ENCODE measurements at places on chromosomes 4 and X. TPM values are rescaled to one million over a fixed set of nuclear protein-coding genes. Genes with fewer than 3 reads are reported as not detected.

Gene TMSB15A
- total RNA-seq = not detected

Gene NONO
- 171 TPM for total RNA-seq

Gene MSX1
- total RNA-seq = 31.4 TPM

Gene PPP4R3C
- total RNA-seq = not detected

DNA sequence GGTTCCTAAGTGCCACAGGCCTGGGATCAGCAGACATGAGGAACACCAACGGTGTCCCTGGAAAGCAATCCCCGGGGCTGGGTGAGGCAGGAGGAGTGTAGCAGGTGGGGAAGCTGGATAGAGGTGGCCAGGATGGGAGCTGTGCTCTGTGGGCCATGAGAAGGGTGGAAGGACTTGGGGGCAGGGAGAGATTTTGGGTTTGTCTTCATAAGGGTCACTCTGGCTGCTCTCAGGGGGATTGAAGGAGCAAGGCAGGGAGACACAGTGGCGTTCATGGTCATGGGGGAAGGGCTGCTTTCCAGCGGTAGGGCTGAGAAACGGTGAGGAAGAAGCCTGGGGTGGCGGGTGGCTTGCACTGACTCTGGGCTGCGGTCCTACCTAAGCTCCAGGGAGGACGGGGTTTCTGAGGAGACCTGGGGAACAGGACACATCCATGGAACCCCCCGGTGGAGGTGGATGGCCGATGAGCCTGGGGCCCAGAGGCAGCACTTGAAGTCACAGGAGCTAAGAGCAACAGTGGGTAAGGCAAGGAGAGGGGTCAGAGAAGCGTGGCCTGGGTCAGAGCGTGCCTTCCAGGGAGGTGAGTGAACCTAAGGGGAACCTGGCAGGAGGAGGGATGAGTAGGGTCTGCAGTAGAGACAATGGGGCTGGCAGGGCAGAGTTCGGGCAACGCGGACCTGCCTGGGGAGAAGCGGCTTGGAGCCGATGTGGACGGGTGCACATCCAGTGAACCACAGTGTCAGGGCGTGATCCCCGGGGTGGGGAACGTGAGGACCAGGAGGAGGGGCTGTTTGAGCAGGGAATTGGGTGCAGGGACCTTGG, 12.4 kb upstream of the CTBP1 start:
- peak; percentile 77 for DNase-seq

DNA sequence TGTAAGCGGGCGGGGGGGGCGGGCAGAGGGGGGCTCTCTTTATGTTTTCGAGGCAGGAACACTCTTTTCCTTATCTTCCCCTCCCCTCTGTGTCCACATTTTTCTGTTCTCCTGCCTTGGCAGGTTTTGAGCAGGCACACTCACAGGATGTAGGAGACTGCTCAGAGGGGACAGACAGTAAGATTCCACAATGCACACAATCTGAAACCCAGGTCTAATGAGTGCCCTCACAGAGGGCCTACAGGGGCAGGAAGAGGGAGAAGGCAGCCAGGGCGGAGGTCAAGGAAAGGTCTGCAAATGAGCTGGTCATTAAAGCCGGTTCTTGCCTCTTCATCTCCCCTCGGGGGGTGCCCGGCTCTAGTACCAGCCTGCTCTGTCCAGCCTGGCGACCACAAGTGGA, 106.1 kb upstream of the ATP6AP2 start:
- DNase-seq = no peak

GRCh38 chr4:119281393-119281792, 40.5 kb downstream of the FABP2 start:
- DNase-seq = no peak

DNA sequence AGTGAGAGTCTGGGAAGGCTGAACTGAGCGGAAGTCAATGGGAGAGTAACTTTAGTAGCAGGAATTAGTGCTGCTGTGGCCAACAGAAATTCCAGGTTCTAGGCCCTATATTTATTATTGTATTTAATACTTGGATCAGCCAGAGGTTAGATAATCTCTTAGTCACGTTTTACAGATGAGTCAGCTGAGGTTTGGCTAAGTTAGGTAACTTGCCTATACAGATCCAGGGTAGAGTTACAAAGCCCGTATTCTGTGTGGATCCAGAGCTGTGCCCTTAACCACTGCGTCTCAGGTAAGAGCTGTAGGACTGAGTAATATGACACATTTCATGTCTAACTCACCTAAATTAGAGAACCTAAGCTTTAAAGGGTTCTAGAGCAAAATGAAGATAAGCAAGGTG, 20.5 kb downstream of the PSMD10 start:
- DNase-seq = no peak

Gene NPY5R
- total RNA-seq = not detected

Gene ANK2
- 64.6 TPM for total RNA-seq

Gene FDCSP
- not detected for total RNA-seq

DNA sequence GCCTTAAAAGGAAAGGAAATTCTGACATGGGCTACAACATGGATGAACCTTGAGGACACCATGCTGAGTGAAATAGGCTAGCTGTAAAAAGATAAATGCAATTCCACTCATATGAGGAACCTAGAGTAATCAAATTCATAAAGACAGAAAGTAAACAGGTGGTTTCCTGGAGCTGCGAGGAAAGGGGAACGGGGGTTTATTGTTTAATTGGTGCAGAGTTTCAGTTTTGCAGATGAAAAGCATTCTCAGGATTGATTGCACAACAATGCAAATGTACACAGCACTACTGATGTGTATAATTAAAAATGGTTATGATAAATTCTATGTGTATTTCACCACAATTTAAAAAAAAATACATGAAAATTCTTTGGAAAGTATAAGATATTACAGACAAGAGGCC, 24.0 kb downstream of the PLRG1 start:
- no peak for DNase-seq

GRCh38 chr4:80253510-80253909, 13.0 kb upstream of the FGF5 start:
- no peak for DNase-seq

DNA sequence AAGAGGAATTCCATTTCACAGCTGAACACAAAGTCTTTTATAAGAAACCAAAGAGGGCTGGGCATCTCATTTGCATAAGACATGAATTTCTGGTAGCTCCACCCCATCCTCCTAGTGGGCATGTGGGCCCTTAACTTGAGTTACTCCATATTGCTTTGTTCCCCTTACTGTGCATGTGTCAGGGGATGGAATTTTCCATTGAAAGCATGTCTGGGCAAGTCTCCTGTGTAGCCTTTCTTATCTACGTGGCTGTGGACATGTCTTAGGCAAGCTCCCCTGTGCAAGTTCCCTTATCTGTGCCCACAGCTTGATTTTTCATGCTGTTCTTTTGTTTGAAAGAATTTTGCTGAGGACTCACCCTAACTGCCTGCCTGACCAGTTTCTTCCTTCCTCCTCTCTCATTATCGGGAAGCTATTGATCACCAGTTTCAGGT, 123.5 kb upstream of the JADE1 start:
- no peak for DNase-seq

Gene DOK7
- total RNA-seq = 4.7 TPM

Gene ADAM29
- total RNA-seq = not detected

GRCh38 chr4:22301253-22301652, 214.6 kb downstream of the ADGRA3 start:
- no peak for DNase-seq

GRCh38 chr4:100130964-100131363, 59.3 kb downstream of the DDIT4L start:
- DNase-seq = no peak

- no peak for DNase-seq
These were observed 1.7 kb upstream of the NHS start for GRCh38 chrX:17373337-17373736.

- DNase-seq = no peak
These were observed 243.1 kb upstream of the GPC4 start for GRCh38 chrX:133658293-133658911.

Gene TASL
- total RNA-seq = 0.49 TPM

Gene CT47B1
- not detected for total RNA-seq

- no peak for DNase-seq
These were observed 28.2 kb downstream of the NSD2 start for GRCh38 chr4:1899149-1900086.

Measured in vagina (tissue), 2 donors.